T-cell (primary cell): ENCODE measurements at places on chromosomes 3 and 15. TPM values are rescaled to one million over a fixed set of nuclear protein-coding genes. Genes with fewer than 3 reads are reported as not detected.

The GOLGA6L7 gene
- not detected for total RNA-seq

GRCh38 chr15:68791431-68792283 is 29.0 kb downstream of the ANP32A start:
- peak; percentile 72 for DNase-seq

The MEX3B gene
- total RNA-seq = 1.6 TPM

The DAZL gene
- not detected for total RNA-seq

DNA sequence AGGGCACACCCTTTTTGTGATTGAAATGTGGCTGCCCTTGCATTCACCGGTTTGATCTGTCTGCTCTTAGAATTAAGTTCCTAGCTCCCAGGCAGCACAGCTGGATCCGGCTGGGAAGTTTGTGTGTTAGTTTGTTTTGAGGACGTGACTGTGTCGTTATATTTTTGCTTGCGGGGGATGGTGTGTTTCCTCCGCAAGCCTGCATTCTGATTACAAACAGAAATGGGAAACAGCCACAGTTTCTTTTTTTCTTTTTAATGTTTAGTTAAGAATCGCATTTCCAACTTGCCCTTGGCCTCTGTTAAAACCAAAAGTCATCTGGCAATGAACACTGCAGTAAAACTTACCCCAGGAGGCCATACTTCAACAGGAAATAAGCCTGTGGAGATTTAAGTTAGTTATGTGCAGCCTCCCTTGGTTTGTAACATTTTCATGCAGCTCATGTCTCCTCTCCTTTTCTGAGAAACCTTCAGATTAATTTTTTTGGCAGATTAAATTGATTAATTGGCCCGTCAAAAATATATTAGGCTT is 888 bp downstream of the TMOD3 start:
- DNase-seq = no peak

- no peak for DNase-seq
Measured at GRCh38 chr15:74191798-74192197, 10.8 kb downstream of the STRA6 start.

DNA sequence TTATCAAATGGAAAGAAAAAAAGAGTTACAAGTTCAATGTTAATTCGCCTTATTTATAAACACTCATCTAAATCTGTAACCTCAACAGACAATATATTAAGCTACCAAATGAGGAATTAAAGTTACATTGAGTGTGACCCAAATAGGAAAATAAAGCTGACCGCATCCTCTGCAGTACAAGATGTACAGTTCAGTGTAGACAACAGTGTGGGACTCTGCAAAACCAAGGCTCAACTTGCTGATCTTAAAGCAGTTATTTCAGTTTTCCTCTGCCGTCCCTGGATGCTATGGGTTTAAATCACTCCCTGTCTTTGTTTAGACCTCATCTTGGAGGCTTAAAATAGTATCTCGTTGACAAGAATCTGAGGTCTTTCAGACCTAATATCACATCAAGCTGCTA is 458.8 kb downstream of the MECOM start:
- no peak for DNase-seq

DNA sequence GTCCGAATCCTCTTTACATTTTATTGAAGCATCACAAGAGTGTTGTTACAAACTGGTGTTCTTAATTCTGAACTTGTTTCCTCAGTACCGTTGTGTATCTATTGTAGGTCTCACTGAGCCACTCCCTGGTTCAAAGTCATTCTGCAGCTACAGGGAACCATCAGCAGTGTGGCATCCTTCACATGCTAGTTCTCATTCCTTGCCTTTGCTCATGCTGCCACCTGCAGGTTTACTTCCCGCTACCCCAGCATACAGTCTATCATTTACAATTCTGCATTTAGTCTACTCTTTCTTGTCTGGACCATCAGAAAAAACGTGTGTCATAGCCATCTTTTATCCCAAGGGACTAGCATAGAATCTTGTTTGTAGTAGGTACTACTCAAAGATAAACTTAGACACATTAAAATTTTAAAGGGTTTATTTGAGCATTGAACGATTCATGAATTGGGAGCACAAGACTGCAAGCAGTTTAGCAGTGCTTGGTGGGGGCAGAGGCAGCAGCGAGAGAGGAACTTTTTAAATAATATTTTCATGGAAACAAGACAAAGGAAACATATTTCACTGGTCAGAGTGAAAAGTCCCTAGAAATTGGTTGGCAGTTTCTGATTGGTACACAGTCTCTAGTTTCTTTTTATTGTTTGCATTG is 402.1 kb downstream of the CADM2 start:
- no peak for DNase-seq

DNA sequence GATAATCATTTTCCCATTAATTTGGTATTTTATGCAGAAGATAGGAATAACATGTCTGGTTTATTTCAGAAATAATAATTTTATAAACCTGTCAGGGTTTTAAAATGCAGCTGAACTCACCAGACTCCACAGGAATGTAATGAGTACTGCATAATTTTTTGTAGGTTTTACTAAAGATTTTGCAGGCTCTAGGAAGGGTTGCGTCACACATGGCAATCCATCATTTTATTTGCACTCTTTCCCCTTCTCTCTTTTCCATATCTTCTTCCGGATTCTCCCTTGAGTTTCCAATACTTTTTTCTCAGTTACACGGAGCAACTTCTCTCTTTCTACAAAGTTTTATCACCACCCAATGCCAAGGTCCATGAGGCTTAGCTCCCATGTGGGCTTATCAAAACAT is 234.7 kb downstream of the NFKBIZ start:
- no peak for DNase-seq

The PCSK6 gene
- 1.1 TPM for total RNA-seq

DNA sequence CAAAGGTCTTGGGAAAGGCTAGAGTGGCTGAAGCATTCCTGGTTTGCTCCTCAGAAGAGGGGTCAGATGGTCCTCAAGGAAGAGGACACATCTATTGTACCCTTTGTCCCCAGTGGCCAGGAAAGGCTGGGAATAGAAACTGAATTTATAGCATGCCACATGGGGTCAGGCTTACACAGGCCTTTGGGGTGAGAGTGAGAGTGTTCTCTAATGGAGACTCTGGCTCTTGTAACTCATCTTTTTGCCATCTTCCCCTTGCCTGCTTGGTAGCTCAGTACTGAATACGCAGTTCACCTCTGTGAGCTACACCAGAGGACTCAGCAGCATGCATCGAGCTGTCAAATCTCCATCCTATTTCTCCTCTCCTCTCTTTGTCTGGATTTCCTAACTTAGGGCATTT is 87.5 kb downstream of the ATP2B2 start:
- no peak for DNase-seq

The C3orf22 gene
- not detected for total RNA-seq

DNA sequence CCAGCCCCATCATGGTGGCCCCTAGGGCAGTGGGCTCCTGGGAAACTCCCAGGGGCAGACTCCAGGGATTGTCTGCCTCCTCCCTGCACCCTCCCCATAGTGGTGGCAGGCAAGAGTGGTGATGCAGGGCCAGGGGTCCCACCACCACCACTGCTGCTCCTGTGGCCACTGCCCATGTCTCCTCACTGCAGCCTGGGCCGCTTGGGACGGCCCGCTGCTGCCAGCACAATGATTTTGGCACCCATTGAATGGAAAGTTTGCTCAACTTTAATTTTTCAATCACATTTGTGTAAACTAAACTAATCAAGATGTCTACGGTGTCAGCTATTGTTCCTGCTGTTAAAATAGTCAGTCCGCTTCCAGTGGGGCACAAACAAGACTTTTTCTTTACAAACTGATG is 92.1 kb upstream of the TNFSF10 start:
- no peak for DNase-seq

The PTH1R gene
- total RNA-seq = not detected

GRCh38 chr3:189137416-189137815 is 34.4 kb upstream of the TPRG1 start:
- no peak for DNase-seq

DNA sequence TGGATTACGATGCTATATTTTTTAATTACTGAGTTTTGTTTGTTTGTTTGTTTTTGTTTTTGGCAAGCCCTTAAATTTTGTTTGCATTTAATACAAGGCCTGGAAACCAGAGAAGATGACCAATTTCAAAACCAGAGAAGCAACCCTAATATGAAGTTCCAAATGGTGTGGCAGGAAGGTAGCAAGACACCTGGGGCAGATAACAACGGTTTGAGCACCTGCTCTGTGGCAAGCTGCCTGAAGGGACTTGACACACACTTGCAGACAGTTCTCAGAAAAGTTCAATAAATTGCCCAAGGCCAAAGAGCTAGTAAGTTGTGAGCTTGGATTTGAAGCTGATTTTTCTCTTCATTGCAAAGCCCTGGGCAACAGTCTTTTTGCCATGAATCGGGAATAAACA is 151.2 kb upstream of the UBE2E1 start:
- DNase-seq = no peak

- DNase-seq = no peak
Measured at GRCh38 chr3:154549391-154549790, 119.4 kb upstream of the GPR149 start.

DNA sequence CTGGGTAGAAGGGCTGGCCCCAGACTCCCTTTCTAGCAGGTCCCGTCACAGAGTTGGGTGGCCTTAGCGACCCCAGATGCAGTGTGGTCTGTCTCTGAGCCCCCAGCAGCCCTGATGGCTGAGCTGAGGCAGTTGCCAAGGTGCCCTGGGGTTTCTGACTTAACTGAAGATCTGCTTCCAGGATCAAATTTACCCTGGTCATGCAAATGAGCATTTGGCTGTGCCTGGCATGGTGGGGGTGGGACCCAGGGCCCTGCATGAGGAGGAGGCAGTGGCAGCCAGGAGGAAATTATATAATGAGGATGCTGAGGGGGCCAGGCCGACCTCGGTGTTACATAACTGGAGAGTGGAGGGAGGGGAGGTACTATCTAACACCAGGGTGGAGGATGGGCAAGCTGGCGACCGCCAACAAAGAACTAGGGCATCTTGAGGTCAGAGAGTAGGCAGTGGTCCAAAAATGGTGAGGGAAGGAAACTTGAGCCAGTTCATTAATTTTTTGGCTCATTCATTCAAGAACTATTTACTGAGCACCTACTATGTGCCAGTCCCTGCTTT is 16.4 kb downstream of the PLEKHO2 start:
- DNase-seq = no peak

- no peak for DNase-seq
Measured at GRCh38 chr3:101810022-101810418, 31.0 kb downstream of the NXPE3 start.

GRCh38 chr3:110533089-110533488 is 538.5 kb upstream of the NECTIN3 start:
- DNase-seq = no peak

DNA sequence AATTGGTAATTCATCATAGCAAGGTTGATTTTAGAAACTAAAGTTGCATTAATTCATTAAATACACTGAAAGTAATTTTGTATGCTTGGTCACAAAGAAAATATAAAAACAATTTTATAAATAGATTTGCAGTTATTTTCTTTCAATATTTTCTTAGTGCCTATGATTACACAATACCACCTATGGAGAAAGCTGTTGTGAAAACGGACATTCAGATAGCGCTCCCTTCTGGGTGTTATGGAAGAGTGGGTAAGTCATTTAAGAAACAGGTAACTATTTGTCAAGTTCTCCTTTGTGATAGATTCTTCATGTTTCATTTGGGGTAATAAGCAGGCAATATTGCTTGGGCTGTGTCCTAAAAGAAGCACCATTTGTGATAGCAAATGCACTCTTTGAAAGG is 3.0 kb downstream of the DUT start:
- DNase-seq = no peak

- no peak for DNase-seq
Measured at GRCh38 chr3:75237477-75237876, 426.7 kb upstream of the FRG2C start.

The CCR2 gene
- total RNA-seq = 8.1 TPM

DNA sequence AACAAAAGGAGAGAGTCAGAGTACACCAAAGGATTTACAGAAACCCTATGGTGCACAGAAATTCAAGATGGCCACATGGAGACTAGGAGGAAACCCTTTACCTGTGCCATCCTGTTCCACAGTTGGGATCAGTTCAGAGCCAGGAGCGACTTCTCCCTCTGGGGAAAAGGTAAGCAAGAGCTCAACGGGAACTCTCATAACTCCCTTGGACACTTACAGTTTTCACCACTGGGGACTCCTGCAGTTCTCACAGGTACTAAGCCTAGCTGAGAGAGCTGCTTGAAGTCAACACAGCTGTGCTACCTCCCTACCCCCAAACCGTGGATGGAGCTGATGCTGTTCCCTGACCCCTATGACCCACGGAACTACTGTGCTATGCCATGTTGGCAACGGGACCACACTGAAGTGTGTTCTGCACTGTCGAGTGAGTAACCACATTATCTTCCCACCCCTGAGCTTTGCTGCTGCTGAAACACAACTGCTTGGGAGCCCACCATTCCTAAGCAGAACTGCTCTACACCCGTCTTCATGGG is 606.8 kb downstream of the GBE1 start:
- no peak for DNase-seq

- no peak for DNase-seq
Measured at GRCh38 chr3:18245721-18246120, 179.4 kb downstream of the SATB1 start.

DNA sequence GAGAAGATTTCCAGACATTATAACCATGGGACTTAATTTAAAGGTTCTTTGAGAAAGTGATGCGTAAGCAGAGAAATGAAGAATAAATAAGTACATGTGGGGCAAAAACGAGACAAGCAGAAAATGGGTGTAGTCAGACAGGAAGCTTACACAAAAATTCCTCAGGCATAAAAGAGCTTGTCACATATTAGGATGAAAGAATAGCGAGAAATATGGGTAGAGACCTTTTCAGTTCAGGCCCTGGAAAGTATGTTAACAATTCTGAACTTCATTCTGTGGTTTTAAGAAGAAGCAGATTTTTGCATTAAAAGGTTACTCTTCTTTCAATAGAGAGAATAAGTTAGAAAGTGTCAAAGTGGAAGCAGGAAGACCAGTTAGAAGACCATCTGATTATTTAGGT is 352.4 kb downstream of the ROBO1 start:
- DNase-seq = no peak

The SLC24A5 gene
- total RNA-seq = not detected

- DNase-seq = no peak
Measured at GRCh38 chr3:164730815-164731360, 347.4 kb downstream of the SI start.

The C2CD4B gene
- total RNA-seq = not detected

- DNase-seq = no peak
Measured at GRCh38 chr3:88611826-88612326, 462.1 kb downstream of the C3orf38 start.

- DNase-seq = no peak
Measured at GRCh38 chr3:152902141-152902669, 67.3 kb downstream of the P2RY1 start.

- no peak for DNase-seq
Measured at GRCh38 chr3:8658306-8659212, 14.0 kb upstream of the SSUH2 start.

DNA sequence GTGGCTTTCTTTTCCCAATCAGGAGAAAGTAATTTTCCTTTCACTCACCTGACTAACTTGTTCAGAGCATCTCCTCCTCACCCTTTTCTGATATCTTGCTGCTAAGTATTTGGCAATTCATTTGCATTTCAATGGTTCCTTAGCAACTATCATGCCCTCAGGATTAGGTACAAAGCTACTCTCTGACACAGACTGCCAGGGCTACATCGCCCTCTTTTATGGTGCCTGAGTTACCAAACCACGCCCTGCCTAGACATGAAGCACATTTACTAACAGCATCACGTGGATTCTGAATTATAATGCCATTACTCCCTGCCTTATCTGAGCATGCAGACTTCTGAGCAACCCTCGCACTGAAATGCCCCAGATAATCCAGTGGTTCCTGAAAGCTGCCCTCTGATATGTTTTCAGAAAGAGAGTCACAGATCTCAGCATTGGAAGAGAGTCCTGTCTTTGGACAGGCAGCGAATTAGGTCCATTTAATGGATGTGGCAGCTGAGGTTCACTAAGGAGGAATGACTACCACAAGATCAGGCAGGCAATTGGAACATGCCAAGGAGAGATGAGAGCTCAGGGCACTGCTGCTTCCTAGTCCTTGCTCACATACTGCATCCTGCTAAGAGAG is 14.5 kb downstream of the EPHB1 start:
- no peak for DNase-seq
